Pancreas (tissue), 10 donors: ENCODE measurements at places on chromosomes 4 and X. TPM values are rescaled to one million over a fixed set of nuclear protein-coding genes. Genes with fewer than 3 reads are reported as not detected.
A peak's percentile ranks its signal among the peaks of the same experiment; 100 is the strongest.

DNA sequence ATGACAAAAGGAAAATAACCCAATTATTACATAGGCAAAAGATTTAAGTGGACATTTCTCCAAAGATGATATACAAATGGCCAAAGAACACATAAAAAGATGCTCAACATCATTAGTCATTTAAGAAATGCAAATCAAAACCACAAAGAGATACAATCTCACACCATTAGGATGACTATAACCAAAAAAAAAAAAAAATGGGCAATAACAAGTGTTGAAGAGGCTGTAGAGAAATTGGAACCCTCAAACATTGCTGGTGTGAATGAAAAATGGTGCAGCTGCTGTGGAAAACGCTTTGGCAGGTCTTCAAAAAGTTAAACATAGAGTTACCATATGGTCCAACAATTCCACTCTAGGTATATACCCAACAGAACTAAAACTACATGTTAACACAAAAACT lies 5.6 kb upstream of the PRDX4 start:
- no peaks in the 10 kb centered on the region for H3K36me3 ChIP-seq
- no peaks in the 10 kb centered on the region for H3K27me3 ChIP-seq
- no peaks in the 10 kb centered on the region for H3K4me1 ChIP-seq
- H3K4me3 ChIP-seq: no peak overlapping the region
- H3K27ac ChIP-seq: no peak overlapping the region

GRCh38 chrX:12137951-12138360 lies 317 bp upstream of the FRMPD4 start:
- no peaks in the 10 kb centered on the region for H3K27me3 ChIP-seq
- no peak overlapping the region for H3K4me3 ChIP-seq
- no peak overlapping the region for H3K27ac ChIP-seq

DNA sequence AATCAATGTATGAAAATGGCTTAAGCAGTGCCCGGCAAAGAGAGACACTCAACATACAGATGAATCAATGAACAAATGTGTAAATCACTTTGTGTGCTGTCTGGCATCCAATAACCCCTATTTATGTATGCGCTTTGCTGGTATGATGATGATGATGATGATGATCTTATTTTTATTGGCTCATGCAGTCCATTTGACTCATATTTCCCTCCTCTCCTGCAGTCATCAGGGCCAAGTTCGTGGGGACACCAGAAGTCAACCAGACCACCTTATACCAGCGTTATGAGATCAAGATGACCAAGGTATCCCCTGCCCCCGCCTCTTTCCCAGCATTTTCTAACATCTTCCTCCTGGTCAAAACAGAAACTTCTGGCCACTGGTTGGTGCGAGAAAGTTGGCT lies 2.5 kb downstream of the TIMP1 start:
- H3K4me3 ChIP-seq: no peak overlapping the region
- no peaks in the 10 kb centered on the region for H3K36me3 ChIP-seq
- H3K27ac ChIP-seq: no peak overlapping the region

DNA sequence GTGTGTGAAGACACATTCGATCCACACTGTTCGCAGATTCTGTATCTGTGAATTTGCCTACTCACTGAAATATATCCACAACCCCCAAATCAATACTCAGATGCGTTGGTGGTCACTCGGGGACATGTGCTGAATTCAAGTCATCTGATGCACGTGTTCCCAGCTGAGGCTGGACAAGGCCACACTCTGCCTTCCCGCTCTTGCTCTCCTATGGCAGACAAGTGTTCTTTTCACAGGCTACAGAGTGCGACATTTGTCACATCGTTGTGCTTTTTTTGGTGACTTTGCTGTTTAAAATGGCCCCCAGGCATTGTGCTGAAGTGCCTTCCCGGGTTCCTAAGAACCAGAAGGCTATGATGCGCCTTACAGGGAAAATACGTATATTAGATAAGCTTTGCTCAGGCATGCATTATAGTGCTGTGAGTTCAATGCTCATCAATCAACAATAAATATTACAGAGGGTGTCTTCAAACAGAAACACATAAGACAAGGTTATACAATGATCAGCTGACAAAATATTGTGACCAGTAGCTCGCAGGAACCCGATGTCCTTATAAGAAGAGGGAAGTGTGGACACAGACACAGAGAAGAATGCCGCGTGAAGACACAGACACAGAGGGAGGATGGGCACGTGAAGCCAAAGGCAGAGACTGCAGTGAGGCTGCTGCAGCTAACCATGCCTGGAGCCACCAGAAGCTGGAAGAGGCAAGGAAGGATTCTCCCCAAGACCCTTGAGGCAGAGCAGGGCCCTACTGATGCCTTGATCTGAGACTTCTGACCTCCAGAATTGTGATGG lies 42.0 kb downstream of the IRF2 start:
- DNase-seq: no peak
- H3K36me3 ChIP-seq: no peaks in the 10 kb centered on the region

- peaks cover 6% of the 10 kb centered on the region for H3K27me3 ChIP-seq
- peak within 1 kb of the TSS; percentile 23 for H3K4me3 ChIP-seq
- no peaks in the 10 kb centered on the region for H3K4me1 ChIP-seq
These were observed at the start of gene SHISA3 for GRCh38 chr4:42396752-42397634. Gene SHISA3 (plus strand): TSS chr4:42397488. CDS start chr4:42398057, 569 bp downstream.

DNA sequence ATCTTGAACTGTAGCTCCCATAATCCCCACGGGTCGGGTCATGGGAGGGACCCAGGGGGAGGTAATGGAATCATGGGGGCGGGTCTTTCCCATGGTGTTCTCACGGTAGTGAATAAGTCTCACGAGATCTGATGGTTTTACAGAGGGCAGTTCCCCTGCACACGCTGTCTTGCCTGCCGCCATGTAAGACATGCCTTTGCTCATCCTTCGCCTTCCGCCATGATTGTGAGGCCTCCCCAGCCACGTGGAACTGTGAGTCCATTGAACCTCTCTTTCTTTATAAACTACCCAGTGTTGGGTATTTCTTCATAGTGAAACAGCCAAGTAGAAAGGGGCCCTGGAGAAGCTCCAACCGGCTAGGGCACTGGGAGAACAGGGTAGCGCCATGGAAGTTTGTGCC lies 12.3 kb downstream of the CTAG1A start:
- H3K36me3 ChIP-seq: no peaks in the 10 kb centered on the region
- H3K4me1 ChIP-seq: no peaks in the 10 kb centered on the region
- DNase-seq: no peak
- no peak overlapping the region for H3K4me3 ChIP-seq
- H3K27me3 ChIP-seq: peaks cover 4% of the 10 kb centered on the region

- H3K27ac ChIP-seq: no peak overlapping the region
- no peak for DNase-seq
- no peaks in the 10 kb centered on the region for H3K36me3 ChIP-seq
- no peaks in the 10 kb centered on the region for H3K4me1 ChIP-seq
- no peaks in the 10 kb centered on the region for H3K27me3 ChIP-seq
These were observed 162.8 kb upstream of the POU3F4 start for GRCh38 chrX:83345298-83345697.

DNA sequence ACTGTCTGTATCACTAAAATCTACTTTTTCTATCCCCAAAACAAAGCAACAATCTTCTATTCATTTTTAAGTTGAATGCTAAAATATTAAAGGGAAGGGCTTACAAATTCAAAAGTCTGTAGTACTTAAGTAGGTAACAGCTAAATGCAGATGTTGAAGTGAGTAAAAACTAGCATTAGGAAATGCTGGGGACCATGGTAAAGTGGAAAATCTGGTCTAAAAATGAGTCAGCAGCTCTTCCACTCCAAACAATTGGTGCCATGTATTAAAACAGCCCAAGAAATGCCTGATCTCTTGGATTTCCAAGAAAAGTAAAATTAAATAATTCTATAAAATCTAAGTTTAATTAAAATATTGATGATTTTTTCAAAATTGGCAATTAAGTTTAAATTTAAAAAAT lies 73.3 kb upstream of the PPP3CA start:
- H3K27ac ChIP-seq: no peak overlapping the region
- no peak for DNase-seq
- no peak overlapping the region for H3K4me3 ChIP-seq

DNA sequence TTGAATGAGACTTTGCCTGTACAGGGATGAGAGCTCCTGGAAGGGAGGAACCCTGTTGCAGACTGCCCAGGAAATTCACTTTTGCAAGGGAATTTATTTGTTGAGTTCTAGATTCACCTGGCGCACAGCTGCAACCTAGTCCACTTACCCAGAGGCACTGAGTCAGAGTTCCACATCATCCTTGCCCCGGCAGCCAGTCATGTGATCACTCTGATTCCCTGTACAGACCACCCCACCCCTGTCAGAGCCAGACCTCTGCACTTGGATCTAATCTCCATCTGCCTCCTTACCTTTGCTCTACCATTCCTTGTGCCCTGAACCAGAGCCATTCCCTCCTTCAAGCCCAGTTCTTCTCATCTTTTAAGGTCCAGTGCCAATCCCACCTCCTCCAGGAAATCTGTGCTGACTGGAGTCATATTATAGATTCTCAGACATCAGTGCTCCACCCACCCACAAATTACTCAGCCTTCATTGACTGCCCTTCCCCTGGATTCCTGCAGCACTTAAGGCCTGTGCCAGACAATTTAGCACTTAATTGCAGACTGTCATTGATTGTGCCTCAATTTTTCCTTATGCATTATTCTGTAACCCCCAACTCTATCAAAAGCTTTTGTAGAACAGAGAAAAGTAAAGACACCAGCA lies 84.1 kb upstream of the MAGEA4 start:
- no peaks in the 10 kb centered on the region for H3K4me1 ChIP-seq
- no peak overlapping the region for H3K4me3 ChIP-seq
- H3K27ac ChIP-seq: no peak overlapping the region
- H3K27me3 ChIP-seq: no peaks in the 10 kb centered on the region
- H3K36me3 ChIP-seq: no peaks in the 10 kb centered on the region
- no peak for DNase-seq

DNA sequence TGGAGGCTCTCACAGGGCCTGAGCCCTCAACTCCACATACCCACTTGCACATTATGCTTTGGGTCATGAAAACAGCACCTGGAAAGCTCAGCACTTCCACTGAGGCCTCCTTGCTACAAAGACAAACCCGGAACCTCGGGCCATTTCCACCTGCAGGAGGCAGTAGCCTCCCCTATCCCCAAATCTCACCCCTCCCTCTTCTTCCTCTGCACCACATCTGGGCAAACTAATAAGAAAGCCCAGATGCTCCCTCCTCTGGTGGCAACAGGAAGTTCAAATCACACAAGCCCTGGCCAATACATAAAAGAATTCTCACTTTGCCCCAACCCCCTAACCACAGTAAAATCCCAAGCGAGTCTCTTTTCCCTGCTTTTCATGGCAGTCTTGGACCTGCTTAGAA lies 136.4 kb downstream of the MAPK10 start:
- no peak overlapping the region for H3K27ac ChIP-seq
- H3K27me3 ChIP-seq: no peaks in the 10 kb centered on the region
- DNase-seq: no peak
- no peaks in the 10 kb centered on the region for H3K4me1 ChIP-seq
- H3K36me3 ChIP-seq: no peaks in the 10 kb centered on the region
- H3K4me3 ChIP-seq: no peak overlapping the region

- H3K4me3 ChIP-seq: no peak overlapping the region
- H3K27ac ChIP-seq: no peak overlapping the region
- no peaks in the 10 kb centered on the region for H3K36me3 ChIP-seq
- no peak for DNase-seq
- H3K27me3 ChIP-seq: no peaks in the 10 kb centered on the region
These were observed 16.3 kb upstream of the DHRSX start for GRCh38 chrX:2517055-2517454.

DNA sequence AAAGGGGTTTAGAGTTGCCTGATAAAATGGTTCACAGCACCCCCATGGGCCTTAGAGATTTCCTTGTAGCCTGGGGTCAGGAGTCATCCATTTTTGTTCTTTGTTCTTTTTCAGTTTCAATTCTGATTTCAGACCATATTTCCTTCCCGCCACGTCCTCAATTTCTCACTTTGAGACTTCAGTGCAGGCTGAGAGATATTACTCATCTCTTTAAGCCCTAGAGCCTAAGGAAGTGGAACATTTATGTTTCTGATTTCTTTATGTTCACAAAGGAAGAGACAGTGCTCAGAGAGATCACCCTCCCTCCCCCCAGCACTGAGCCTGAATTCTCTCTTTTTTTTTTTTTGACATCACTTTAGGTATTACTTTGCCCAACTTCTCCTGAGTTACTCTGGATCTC lies 56.3 kb downstream of the MSN start:
- no peaks in the 10 kb centered on the region for H3K4me1 ChIP-seq
- no peak overlapping the region for H3K4me3 ChIP-seq
- no peak for DNase-seq
- no peaks in the 10 kb centered on the region for H3K27me3 ChIP-seq
- no peak overlapping the region for H3K27ac ChIP-seq
- H3K36me3 ChIP-seq: no peaks in the 10 kb centered on the region

- H3K27ac ChIP-seq: no peak overlapping the region
- H3K36me3 ChIP-seq: no peaks in the 10 kb centered on the region
- H3K4me1 ChIP-seq: no peaks in the 10 kb centered on the region
- DNase-seq: no peak
- no peak overlapping the region for H3K4me3 ChIP-seq
These were observed 24.3 kb downstream of the TMEM255A start for GRCh38 chrX:120286733-120287512.

- DNase-seq: no peak
- H3K27ac ChIP-seq: no peak overlapping the region
- no peak overlapping the region for H3K4me3 ChIP-seq
- H3K4me1 ChIP-seq: no peaks in the 10 kb centered on the region
These were observed 1235.3 kb downstream of the FSTL5 start for GRCh38 chr4:160928482-160928881.

ANXA5 gene
- total RNA-seq: 156 TPM

XG gene
- 0.12 TPM for total RNA-seq

VEGFD gene
- total RNA-seq: 0.19 TPM

ADD1 gene
- total RNA-seq: 84.0 TPM

DKK2 gene
- 0.89 TPM for total RNA-seq

DIPK2B gene
- total RNA-seq: 2.3 TPM

GATA1 gene
- total RNA-seq: 0.19 TPM
